ENCODE measurements at places on chromosomes 1 and 21. TPM values are rescaled to one million over a fixed set of nuclear protein-coding genes. Genes with fewer than 3 reads are reported as not detected.
A peak's percentile ranks its signal among the peaks of the same experiment; 100 is the strongest.

GRCh38 chr1:245990315-245991022 is 516.6 kb downstream of the SMYD3 start:
- DNase-seq, result no peak

DNA sequence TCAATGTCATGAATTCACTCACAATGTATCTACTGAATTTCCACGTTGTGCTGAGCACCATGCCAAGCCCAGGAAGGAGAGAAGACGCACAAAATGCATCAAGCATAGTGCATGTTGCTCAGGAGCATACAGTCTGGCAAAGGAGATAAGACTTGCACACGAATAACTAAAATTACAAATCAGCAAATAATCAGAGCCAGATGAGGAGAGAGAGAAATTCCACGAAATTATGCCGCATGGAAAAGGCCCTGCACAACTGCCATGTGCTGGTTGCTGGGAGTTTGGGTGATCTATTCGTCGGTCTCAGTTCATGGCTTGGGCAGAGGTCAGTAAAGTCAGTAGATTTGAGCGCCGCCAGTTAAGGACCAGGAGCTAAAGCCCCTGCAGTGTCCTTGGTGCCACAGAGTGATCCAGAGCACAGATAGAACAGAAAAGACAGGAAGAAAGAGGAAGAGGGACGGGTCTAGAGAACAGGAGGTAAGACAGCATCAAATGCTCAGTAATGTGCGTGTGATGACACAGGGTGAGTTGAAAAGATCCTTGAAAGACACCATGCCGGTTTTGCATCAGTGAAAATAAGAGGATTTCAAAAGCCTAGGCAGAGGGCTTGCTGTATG is 55.1 kb upstream of the ZNF281 start:
- DNase-seq, result no peak

DNA sequence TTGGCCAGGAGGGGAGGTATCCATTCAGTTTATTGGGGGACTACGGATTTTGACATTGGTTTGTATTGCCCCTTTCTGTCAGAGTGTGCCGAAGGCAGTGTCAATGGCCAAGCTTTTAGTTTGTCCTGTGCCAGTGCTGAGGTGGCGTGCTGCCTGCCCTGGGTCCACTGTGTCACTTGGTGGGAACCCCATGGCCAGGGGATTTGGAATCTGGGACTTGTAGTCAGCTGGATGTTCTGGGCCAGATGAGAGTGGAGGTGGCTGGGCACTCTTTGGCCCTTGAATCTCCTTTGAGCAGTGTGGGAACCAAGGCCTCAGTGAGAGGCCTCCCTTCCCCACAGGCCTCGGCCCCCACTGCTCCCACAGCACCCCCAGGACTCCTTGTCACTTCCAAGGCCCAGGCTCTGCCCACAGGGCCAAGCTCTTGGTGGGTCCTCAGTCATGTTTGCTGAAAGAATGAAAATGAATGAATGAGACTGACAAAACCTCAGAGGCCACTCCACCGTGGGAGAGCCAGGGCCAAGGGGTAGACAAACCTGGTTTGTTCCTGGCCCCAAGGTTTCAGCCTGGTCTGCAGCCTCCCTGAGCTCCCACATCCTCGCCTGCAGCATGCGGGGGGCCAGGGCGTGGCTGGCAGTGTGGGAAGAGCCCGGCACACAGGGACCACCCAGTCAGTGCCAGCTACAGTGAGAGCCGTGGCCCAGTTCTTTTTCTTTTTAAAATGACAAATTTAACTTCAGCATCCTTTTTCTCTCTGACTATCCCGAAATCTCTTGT is 412.2 kb downstream of the MATN1 start:
- no peak for DNase-seq

DNA sequence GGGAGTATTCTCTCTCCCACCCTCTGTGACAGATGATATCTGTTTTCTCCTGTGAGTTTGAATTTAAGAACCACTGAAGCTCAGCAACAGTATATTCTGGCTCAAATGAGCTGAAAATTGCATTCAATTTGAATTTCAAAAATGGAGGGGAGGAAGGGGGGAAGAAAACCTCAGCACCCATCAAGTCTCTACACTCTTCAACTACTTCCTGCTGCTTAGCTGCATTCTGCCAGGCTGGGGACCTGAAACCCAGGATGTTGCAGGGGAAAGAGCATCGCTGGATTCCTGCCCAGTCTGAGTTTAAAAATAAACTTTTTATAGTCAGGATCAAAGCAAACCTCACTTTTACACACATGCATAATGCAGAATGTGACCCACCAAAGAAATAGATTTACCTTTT is 214.3 kb upstream of the ESRRG start:
- DNase-seq, result no peak

GRCh38 chr21:36171741-36172331 is 15.2 kb downstream of the DOP1B start:
- DNase-seq, result peak; percentile 17

GRCh38 chr1:43284546-43285110 is 753 bp downstream of the C1orf210 start:
- no peak for DNase-seq

DNA sequence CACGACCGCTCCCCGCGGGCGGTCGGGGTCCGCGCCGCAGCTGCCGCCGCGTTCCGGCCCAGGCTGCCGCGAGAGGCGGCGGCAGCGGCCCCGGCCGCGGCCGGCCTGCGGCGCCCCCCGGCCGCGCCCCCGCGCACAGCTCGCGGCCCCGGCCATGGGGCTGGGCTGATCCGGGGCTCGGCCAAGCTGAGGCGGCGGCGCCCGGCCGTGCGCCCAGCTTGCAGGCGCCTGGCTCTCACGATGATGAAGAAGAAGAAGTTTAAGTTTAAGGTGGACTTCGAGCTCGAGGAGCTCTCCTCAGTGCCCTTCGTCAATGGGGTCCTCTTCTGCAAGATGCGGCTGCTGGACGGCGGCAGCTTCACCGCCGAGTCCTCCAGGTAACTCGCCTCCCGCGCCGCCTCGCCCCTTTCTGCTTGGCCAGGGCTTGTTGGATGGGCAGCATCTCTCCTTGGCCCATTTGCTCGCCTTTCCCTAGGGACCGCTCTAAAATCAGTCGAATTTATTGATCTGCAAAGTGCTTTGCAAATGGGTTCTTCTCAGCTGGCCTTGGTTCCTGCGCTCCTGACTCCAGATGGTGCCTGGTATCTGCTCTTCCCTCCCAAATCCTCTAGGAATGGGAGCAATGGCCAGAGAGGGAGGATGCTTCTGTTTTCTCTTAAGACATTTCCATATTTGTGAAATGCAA is 431 bp downstream of the EEIG2 start:
- DNase-seq, result no peak

GRCh38 chr1:182611787-182612186 is 7.6 kb upstream of the RGS16 start:
- peak; percentile 85 for DNase-seq

- no peak for DNase-seq
Measured at GRCh38 chr1:184891440-184891839, 82.9 kb downstream of the NIBAN1 start.

DNA sequence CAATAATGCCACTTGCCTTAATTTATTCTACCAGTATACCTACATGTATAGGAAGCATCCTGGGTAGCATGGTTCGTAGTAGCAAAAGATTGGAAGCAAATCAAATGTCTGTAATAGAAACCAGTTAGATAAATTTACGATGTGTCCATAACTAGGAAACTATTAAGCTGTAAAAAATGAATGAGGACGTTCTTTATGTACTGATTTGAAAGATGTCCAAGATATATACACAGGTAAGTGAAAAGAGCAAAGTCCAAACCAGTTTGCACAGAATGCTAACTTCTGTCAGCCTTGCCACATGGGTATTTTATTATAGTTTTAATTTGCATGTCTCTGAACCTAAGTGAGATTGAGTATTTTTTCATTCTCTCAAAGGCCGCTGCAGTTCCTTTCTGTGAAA is 251.8 kb upstream of the IRF2BP2 start:
- no peak for DNase-seq

Gene MAN1C1
- total RNA-seq, result 8.8 TPM

Gene IVL
- total RNA-seq, result not detected

Gene BTG2
- total RNA-seq, result 95.2 TPM
